ENCODE measurements at places on chromosomes 11 and 22. TPM values are rescaled to one million over a fixed set of nuclear protein-coding genes. Genes with fewer than 3 reads are reported as not detected.

DNA sequence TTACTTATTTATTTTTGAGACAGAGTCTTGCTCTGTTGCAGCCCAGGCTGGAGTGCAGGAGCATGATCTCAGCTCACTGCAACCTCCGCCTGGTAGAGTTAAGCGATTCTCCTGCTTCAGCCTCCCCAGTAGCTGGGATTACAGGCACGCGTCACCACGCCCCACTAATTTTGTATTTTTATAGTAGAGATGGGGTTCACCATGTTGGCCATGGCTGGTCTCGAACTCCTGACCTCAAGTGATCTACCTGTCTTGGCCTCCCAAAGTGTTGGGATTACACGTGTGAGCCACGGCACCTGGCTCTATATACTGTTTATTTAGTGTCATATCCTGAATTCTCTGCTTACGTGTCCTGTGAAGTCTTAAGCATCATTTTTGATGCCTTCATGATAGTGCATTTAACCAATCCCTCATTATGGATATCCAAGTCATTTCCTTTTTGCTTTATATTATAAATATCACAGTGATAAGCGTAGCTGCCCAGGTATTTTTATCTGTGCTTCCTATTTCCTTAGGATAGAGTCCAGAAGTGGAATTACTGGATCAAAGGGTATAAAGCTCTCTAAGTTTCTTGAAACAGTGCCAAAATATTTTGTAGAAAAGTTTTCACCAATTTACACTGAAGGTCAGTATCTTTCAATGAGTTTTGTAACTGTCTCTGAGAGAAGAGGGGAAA, 871 bp upstream of the SIDT2 start:
- H3K4me3 ChIP-seq = peak overlapping the region; percentile 20
- H3K27ac ChIP-seq = no peak overlapping the region
- no peaks in the 10 kb centered on the region for H3K36me3 ChIP-seq
- DNase-seq = no peak
- no peaks in the 10 kb centered on the region for H3K27me3 ChIP-seq

PLAAT5 gene
- total RNA-seq = 1.6 TPM

GRCh38 chr11:18324381-18324780, 2.0 kb downstream of the GTF2H1 start:
- no peaks in the 10 kb centered on the region for H3K36me3 ChIP-seq
- DNase-seq = no peak
- no peak overlapping the region for H3K27ac ChIP-seq
- H3K27me3 ChIP-seq = no peaks in the 10 kb centered on the region

C11orf91 gene
- 0.97 TPM for total RNA-seq

PRCP gene
- 93.7 TPM for total RNA-seq

GRCh38 chr11:74470526-74470925, 3.2 kb upstream of the KCNE3 start:
- no peak overlapping the region for H3K4me3 ChIP-seq
- no peaks in the 10 kb centered on the region for H3K4me1 ChIP-seq
- H3K27me3 ChIP-seq = no peaks in the 10 kb centered on the region

DNA sequence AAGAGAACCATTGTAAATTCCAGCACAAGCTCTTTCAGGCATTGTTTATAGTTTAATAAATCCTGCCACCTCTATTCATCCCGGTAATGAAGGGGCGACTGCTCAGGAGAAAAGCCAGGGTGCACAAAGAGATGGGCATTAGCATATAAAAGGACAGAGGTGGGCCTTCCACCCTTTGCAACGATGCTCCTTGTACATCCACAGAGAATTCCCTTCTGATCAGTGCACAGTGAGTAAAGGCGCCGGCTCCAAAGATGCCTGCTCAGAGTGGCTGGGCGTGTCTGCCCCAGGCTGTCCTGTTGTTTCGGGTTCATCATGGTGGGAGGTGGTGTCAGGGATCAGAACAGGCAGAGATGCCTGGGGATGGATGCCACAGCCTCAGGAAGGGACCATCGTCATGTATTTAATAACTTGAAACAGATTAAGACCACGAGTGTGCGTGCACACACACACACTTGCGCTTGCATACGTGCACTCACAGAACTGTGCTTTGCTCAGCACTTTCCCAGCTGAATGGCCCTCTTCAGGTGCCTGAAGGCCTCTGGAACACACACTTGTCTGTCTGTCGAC, 305.0 kb downstream of the TBC1D22A start:
- H3K36me3 ChIP-seq = peaks cover 2% of the 10 kb centered on the region
- H3K4me1 ChIP-seq = no peaks in the 10 kb centered on the region
- H3K27ac ChIP-seq = no peak overlapping the region
- no peak for DNase-seq
- H3K4me3 ChIP-seq = no peak overlapping the region
- no peaks in the 10 kb centered on the region for H3K27me3 ChIP-seq

DNA sequence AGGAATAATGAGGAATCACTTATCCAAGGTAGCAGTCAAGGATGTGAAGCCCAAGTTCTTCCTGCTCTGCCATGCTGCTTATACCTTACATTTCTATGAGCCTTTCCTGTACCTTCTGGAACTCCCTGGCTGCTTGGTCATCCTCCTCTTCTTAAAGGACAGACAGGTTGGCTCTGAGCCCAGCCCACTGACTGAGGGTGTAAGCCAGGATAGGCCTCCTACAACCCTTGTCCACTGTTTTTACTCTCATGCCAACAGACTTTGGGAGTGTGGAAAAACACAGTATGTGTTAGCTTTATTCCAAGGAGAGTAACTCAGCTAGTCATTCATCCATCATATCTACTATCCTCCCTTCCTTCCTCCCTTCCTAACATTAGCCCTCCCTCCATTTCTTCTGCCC, 47.5 kb downstream of the IRAG1 start:
- H3K4me1 ChIP-seq = peaks cover 2% of the 10 kb centered on the region
- no peak for DNase-seq
- no peak overlapping the region for H3K4me3 ChIP-seq
- no peaks in the 10 kb centered on the region for H3K27me3 ChIP-seq
- peaks cover 11% of the 10 kb centered on the region for H3K36me3 ChIP-seq
- peak overlapping the region; percentile 75 for H3K27ac ChIP-seq

DNA sequence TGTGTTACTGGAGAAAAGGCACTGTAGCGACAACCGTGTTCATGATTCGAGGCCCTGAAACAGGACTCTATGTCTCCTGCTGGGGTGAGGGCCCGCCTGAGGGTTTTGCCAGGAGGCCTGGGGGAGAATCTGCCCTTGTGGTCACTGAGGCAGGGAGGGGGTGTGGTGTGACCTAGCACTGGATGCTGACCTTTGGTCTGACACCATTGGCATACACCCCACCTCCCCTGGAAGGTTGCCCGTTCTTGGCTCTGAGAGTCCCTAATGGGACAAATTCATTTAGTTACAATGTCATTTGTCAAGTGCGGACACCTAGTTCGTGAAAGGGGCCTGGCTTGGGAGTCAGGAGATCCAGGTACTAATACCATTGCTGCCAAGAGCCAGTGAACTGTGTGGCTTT, 29.0 kb downstream of the NECTIN1 start:
- no peak for DNase-seq
- no peaks in the 10 kb centered on the region for H3K4me1 ChIP-seq
- H3K4me3 ChIP-seq = no peak overlapping the region
- H3K27me3 ChIP-seq = no peaks in the 10 kb centered on the region
- no peak overlapping the region for H3K27ac ChIP-seq
- H3K36me3 ChIP-seq = no peaks in the 10 kb centered on the region

VPREB1 gene
- not detected for total RNA-seq
